ENCODE measurements at places on chromosomes 4 and X. TPM values are rescaled to one million over a fixed set of nuclear protein-coding genes. Genes with fewer than 3 reads are reported as not detected.

The SPARCL1 gene
- total RNA-seq = 299 TPM

The FABP2 gene
- total RNA-seq = not detected

The RAB40AL gene
- total RNA-seq = 1.6 TPM

DNA sequence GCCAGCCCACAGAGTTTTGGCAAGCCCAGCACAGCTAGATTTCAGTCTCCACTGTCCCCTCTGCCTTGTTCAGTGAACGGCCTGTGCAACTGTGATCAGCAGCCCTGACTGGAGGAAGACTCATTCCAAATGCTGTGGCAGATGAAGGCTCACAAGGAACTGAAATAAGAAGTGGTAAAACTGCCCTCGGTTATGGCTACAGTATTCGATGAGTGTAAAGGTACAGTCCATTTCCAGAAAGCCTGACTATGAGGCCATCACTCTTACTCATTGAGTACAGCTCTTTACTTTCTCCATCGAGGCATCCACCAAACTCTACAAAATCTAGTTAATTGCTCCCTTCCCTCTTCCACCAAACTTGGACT lies 69.1 kb downstream of the RHOH start:
- no peak for DNase-seq

DNA sequence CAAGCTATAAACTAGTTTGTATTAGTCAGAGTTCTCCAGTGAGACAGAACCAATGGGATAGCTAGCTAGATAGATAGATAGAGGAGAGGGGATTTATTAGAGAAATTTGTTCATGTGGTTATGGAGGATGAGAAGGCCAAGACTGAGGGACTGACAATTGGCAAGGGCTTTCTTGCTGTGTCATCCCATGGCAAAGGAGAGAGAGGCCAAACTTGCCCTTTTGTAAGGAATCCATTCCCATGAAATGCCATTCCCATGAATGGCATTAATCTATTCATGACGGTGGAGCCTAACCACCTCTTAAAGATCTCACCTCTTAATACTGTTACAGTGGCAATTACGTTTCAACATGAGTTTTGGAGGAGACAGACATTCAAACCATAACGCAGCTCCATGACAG lies 58.1 kb downstream of the LINC00632 start:
- no peak for DNase-seq

DNA sequence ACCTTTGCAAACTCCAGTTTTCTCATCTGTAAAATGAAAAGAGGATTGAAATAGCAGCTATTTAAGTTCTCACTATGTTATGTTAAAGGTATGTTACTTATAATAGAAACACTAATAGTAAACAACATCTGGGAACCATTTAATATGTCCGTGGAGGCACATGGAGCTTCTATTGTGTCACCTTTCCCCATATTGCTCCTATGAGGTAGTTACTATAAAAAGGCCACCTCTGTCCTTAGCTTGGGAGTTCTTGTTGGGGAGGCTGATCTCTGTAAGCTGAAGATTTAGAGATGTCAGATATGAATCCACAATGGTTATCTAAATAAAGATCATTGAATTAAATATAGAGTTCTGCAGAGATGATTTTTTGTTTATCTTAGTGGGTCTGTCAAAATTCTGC lies 125.2 kb downstream of the FHIP1A start:
- DNase-seq = no peak

DNA sequence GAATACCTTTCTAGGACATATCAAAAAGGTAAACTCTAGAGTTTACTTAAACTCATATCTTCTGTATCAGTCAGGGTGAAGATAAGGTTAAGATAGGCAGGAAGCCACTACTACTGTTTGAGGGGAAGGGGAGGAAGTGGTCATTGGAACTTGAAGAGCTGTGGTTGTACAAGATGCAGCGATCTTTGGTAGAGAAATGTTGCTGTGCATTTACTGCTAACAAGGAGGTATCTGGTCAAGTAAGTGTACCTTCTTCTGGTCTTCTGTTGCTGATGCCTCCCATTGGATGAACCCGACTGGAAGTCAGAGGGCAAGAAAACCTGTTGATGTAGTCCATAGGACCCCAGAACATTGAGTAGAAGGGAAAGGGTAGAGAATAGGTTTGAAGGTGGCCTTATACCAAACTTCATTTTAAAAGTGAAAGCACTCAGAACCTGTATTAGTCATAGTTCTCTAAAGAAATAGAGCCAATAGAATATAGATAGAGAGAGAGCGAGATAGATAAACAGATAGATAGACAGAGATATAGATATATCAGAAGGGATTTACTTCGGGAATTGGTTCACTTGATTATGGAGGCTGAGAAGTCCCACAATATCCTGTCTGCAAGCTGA lies 47.9 kb upstream of the TSPAN5 start:
- DNase-seq = no peak

- no peak for DNase-seq
Measured at GRCh38 chrX:78102091-78102490, 2.0 kb upstream of the PGK1 start.

DNA sequence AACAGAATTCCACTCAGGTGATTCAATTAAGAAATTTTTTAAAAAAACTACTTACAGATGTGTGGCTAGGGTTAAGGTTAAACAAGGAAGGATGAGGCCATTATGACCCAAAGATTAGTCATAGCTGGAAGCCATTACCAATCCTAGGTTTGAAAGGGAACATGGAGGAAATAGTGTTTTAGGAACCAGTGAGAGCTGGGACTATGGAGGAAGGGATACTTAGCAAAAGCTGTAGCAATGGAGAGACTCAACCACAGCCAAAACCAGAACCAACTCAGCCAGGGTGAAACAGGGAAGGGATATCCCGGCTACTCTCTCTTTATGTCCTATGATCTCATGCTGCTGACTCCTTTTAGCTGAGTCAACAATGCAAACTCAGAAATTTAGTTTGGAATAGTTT lies 148.6 kb upstream of the CNKSR2 start:
- DNase-seq = no peak

DNA sequence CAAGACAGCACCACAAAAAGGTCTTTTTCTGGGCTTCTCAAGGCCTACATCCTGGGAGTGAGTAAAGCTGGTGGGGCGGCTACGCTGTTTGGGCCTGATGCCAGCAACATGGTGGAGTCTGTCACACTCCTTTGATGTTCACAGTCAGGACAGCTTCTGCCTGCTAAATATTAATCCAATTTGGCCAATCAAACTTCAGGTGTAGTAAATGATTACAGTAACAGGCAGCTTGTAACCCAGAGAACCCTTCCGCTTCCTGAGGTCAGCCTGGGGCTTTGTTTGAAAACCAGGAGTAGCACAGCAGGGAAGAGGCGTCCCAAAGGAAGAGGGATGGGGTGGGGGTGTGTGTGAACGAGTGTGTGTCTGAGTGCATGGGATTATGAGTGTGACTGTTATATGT lies 220.4 kb downstream of the MAML3 start:
- DNase-seq = no peak

DNA sequence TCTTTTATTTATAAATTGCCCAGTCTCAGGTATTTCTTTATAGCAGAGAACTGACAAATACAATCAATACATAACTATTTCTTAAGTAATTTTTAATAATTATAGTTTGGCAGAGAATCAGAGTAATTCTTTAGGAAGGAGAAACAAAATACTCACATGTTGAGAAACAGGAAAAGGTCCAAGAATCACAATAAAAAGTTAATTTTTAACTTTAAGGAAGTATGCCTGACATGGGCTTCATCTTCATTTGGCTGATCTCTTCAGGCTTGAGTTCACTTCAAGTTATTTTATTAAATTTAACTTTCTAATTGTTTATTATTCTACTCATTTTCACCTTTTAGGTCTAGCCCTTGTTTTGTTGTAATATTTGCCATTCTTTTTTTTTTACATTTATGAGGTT lies 36.1 kb upstream of the RNF150 start:
- DNase-seq = no peak

- peak; percentile 45 for DNase-seq
Measured at GRCh38 chr4:7634661-7635251, 200.0 kb upstream of the PSAPL1 start.

DNA sequence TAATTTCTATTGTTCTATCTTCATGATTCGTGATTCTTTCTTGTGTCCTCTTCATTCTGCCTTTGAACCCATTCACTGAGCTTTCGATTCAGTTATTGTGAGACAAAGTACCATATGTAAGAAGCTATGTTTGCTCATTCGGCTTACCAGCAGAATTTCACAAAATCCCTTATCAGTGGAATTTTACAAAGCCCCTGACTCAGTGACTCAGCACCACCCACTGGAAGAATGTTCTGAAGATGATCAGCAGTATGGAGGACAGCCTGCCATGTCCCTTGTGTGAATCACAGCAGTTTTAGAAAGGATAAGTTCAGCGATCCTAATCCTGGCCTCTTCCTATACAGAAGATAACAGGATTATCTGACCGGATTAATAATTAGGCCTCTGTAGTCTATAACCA lies 5.8 kb upstream of the UXT start:
- no peak for DNase-seq

DNA sequence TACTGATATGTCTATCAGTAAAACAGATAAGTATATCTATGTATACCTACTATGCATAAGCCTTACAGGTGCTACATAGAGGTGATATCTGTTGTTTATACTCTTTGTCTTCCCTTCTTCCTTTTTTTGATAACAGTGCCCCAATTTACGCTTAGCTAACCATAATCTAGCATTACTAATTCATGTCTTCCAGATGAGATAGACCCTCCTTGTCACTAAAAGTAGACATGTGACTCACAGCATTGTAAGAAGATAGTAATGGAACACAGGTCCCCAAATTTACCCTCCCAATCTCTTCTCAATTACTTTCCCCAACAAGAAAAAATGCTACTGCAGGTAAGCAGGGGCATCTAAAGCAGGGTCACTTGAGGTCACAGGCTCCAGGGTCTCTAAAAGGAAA lies 7.9 kb upstream of the NFKB1 start:
- no peak for DNase-seq

GRCh38 chr4:127131527-127131926 lies 501.2 kb upstream of the INTU start:
- no peak for DNase-seq

- DNase-seq = peak; percentile 77
Measured at GRCh38 chr4:184810720-184811119, 15.0 kb downstream of the ACSL1 start.

Data from lower lobe of right lung (tissue), 2 donors.